ENCODE measurements at places on chromosomes 4 and X.

- DNase-seq = no peak
These were observed 168.2 kb downstream of the DCTD start for GRCh38 chr4:182748949-182749348.

GRCh38 chr4:11739992-11740391 lies 311.3 kb upstream of the HS3ST1 start:
- DNase-seq = no peak

DNA sequence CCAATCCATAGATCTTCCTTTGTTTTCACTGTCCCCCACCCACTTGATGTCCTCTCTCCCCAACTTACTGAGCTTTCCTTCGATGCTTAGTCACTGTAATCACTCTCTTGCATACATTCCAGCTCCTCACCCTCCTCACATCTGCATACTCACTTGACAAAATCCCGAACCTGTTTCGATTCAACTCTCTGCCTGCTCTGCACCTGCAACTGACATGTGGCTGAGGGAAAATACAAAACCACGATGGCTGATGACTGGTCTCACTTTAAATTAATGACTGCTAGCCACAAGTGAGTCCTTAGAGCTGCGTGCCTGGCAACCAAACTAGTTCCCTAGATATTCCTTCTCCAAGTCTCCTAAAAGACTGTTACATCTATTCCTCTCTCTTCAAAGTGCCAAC lies 70.4 kb upstream of the FHL1 start:
- no peak for DNase-seq

GRCh38 chr4:80145739-80146138 lies 51.6 kb upstream of the PRDM8 start:
- no peak for DNase-seq

DNA sequence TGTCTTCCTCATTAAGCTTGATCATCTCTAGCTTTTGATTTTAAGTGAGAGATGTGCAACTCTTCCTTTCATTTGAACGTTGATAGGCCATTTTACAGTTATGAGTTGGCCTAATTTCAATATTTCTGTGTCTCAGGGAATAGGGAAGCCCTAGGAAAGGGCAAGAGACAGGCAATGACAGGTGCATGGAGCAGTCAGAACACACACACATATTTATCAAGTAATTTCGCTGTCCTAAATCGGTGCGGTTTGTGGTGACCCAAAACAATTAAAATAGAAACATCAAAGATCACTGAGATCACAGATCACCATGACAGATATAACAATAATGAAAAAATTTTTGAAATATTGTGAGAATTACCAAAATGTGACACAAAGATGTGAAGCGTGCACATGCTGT lies 87.7 kb upstream of the LSM6 start:
- DNase-seq = no peak

DNA sequence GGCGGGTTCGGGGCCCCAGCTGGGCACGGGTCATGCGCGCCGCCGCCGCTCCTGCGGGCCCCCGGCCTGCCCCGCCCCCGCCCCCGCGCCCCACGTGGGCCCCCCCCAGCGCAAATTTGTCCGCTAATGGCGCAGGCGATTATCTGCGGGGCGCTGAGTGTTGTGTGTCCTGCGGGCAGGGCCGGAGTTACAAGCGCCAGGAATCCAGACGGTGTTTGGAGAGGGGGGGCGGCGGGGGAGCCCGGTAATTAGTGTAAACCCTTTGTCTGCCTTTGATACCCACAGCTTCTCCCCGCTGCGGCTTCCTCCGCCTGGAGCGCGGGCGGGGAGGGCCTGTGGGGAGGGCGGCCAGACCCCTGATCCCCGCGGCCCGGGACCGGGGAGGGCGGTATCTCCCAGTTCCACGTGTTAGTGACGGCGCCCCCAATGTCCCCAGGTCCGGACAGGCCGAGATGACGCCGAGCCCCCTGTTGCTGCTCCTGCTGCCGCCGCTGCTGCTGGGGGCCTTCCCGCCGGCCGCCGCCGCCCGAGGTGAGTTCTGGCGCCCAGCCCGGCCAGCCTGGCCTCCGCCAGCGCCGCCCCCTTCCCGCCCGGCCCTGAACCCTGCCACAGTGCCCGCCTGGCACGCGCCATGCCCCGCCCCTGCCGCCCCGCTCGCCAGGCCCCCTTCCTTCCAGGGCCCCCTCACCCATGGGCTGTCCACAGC lies 761 bp downstream of the FGFRL1 start:
- peak; percentile 25 for DNase-seq

DNA sequence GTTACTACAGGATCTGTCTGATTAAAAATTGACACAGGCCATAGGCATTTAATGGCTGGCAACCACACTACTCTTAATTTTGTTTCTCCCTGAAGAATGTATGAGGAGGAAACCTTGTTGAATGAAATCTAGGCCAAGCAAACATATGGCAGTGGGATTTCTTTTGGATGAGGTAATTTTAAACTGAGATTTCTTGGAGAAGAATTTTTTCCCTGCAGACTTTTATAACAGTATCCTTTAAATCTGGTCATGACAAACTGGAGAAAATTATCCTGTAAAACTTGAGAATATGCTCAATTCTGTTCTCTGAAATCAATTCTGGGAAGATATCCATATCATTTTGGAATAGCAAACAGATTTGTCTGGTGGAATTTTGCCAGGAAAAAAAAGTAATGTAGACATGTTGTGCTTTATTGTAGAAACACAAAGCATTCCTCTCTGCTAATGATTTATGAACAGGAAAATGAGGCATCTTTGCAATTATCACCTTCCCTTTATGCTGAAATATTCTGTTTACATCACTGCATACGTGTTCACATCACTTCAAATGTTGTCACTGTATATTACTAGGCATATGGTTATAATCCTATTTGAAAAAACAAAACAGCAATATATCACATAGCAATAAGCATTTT lies 108.3 kb upstream of the ARSJ start:
- DNase-seq = no peak

DNA sequence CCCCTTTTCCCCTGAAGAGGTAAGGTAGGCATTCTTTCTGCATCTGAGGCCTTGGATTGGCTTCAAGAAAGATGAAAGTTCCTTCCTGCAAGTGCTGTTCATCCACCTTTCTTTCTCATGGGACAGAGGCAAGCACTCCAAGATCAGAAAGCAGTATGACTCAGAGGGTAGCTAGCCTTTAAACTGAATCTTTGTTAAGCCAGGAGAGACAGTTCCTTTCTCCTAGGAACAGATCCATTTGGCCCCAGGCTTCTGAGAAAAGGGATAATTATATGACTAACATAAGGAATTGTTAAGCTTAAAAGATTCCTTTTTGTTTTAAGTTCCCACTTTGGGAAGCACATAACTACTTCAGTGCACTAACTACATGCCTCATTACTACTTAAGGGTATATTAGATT lies 192.0 kb downstream of the PPP3CA start:
- no peak for DNase-seq

- DNase-seq = no peak
These were observed 15.5 kb downstream of the MCF2 start for GRCh38 chrX:139692506-139692849.

DNA sequence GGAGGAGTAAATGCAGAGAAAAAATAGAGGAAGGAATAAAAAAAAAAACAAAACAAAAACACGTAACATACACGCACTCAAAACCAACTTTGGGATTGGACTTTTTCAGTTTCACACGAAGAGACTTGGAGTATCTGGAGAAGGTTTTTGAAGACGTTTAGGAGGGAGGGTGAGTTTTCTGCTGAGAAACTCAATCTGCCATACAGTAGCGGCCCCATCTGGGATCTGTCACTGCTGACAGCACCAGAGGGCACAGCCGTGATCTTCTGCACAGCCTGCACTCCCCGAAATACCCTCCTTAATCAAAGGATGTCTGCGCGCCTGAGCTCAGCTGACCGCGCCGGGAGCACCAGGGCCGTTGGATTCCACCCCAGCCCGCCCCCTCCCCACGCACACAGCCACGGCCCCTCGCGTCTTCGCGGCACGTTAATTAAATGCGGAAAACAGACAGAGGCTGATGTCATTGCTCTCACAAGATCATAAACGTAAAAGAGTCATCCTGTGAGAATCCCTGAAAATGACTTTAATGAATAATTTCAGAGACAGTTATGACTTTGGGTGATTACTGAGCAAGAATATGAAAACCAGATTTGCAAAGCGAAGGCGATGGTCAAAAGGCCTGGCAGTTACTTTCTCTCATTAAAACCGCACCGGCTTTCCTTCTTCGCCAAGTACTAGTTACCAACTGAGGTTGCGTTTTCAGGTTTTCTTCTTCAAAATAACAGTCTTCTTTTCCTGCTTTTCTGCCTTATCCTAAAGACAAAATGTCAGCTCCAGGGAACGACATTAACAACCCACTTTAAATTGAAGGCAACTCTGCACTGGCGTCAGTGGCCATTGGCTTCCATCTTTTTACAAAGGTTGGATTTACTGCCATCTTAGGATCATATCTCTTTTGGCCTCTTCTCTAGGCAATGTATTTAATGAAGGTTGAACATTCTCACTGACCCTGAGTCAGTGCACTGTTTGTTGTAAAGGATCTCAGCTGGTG lies 10.6 kb downstream of the HAND2 start:
- DNase-seq = no peak

GRCh38 chr4:145739845-145740244 lies 59.9 kb downstream of the C4orf51 start:
- no peak for DNase-seq

DNA sequence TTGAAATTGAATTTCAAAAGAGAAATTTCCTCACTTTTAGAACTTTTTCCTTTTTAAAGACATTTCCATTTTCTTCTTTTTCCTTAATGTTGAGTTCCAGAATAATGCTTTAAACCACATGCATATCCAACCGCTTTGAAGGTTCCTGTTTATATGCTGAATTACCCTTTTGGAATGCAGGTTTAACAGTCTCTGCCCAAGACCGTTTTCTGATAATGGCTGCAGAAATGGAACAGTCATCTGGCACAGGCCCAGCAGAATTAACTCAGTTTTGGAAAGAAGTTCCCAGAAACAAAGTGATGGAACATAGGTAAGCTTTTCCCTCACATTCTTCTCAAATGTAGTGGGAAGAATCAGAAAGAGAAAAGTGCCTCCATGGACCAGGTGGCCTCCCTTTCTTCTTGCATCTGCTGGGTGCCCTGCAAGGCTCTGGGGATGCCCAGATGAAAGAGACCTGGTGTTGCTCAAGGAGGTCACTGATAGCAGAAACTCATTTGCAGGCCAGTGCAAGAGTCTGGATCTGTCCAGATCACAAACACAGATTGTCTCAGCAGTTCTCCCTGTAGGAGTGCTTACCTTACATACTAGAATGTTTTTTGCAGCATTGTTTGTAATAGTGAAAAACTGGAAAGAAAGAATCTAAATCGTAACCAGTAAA lies 42.9 kb downstream of the MOSPD2 start:
- no peak for DNase-seq

- no peak for DNase-seq
These were observed 374.3 kb downstream of the PCDH7 start for GRCh38 chr4:31094474-31094873.

- no peak for DNase-seq
These were observed 1441.5 kb upstream of the IGFBP7 start for GRCh38 chr4:58551676-58552075.

DNA sequence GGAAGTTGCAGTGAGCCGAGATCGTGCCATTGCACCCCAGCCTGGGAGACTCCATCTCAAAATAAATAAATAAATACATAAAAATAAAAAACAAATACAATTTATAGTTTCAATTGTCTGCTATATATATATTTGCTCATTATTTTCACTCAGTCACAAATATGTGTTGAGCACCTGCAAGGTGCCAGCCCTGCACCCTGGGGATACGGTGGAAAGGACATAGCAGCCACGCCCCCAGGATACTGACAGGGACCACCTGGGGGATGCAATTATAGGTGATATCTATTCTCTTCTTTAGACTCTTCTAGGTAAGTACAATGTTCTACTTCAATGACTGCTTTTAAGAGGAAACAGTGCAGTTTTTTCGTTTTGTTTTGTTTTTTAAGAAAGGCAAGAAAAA lies 85.0 kb downstream of the JAKMIP1 start:
- no peak for DNase-seq

DNA sequence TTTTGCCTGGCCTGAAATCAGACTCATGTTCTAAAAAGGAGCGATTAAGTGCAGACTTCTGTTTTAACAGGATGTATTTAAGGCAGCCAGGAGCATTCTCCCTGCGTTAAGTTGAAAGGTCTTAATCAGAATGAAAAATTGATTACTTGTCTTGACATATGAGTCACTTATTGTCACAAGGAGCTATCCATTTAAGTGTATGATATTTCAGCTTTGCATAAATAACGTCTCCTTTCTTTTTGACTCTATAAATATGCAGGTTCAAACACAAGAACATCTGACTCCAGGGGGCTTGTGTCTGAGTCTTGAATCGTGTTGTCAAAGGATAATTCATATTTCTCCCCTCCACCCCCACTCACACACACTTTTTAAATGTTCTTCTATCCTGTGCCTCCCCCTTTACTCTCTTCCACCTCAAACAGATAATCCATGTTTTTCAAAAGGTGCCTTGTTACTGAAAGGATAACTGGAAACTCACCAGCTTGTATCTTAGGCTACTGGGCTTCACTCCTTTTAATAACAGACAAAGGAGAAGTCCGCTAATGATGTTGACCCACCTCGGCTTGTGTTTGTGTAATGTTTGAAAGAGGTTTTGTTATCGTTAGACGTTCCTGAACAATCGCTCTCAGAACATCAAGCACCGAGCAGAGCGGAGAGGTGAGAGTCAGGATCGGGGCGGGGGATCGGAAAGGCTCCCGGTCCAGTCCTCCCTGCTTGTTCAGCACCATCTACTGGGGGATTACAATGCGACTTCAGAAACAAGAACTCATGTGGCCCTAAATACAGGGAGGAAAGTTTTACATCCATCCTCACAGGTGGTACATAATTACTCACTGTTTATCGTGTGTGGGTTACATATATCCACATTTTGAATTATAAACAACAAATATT lies 107.5 kb upstream of the RPL34 start:
- no peak for DNase-seq

- DNase-seq = no peak
These were observed 131.6 kb upstream of the MED14 start for GRCh38 chrX:40866893-40867292.

DNA sequence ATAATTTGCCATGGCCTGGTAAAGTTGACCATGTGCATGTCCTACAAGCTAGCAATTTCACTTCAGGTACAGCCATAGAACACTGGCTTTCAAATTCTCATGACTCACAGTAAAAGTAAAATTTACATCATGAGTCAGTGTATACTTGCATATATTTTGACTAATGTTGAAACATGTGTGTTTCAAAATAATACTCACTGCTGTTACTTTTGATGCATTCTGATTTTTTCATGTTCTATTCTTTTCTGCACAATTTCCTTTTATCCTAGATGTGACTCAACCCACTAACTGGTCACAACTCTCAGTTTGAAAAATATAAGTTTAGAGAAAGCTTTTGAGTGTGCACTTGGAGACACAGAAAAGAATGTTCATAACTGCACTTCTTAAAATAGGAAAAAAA lies 365.7 kb downstream of the FGF13 start:
- no peak for DNase-seq

DNA sequence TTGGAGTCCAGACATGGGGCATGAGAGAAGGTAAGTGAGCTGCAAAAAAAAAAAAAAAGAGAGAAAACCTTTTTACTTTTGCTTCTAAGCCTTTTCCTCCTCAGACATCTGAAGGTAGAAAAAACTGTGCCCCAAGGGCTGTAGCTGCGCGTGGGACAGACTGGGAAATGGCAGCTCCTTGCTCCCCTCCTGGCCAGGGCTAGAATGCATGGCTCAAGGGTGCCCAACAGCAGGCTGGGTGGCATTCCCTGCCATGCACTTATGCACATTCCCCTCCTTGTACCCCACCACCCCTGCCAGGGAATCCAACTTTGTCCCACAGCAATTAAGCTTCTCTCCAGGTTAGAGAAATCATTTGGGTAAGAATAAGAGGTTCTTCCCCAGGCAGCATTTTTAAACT lies 421.2 kb downstream of the TRAM1L1 start:
- DNase-seq = no peak

GRCh38 chrX:72158773-72159172 lies 22.8 kb upstream of the PIN4 start:
- DNase-seq = no peak

Data from HL-60 (cell line).